ENCODE measurements at places on chromosomes 12 and 14.

DNA sequence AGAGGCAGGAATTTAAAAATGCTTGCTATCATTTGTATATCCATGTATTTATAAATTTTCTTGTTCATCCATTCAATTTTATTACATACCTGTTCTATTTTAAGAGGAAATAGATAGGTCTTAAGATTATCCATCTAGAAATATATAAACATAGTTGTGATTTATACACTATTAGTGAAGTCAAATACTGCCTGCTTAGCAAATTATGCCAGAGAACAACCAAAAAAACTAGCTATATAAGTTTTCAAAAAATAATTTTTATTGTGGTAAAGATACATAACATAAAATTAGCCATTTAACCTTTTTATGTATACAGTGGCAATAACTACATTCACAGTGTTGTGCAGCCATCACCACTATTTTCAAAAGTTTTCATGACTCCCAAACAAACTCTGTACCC lies 237.3 kb downstream of the NPAS3 start:
- no peak for DNase-seq

DNA sequence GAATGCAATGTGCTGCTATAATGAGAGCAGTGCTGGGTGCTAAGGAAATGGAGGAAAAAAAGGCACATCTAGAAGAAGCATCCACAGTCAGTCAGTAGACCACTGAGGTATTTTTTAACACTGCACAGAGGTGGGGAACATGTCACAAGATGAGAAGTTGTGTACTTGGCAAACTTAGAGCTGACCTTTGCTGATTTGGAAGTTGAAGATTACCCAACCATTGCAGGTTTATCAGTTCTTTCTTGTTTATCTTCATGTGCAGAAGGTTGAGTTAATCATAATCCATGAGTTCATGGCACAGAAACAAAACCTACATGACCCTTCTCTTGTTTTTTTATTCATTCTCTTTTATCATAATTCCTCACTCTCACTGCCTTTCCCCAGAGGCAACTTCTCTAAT lies 3.2 kb upstream of the PAH start:
- no peak for DNase-seq

DNA sequence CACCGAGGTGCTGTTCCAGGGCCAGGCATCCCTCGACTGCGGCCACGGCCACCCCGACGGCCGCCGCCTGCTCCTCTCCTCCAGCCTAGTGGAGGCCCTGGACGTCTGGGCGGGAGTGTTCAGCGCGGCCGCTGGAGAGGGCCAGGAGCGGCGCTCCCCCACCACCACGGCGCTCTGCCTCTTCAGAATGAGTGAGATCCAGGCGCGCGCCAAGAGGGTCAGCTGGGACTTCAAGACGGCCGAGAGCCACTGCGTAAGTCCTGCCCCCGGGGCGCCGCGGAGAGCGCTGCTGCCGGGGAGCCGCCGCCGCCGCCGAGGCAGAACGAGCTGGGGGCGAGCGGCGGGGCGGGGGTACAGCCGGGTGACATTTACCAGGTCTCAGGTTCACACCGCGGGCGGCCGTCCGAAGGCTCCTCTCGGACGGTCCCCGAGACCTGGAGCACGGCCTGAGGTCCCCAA lies 1.4 kb downstream of the PLXNC1 start:
- no peak for DNase-seq

- no peak for DNase-seq
These were observed 40.6 kb upstream of the AEBP2 start for GRCh38 chr12:19398376-19399363.

DNA sequence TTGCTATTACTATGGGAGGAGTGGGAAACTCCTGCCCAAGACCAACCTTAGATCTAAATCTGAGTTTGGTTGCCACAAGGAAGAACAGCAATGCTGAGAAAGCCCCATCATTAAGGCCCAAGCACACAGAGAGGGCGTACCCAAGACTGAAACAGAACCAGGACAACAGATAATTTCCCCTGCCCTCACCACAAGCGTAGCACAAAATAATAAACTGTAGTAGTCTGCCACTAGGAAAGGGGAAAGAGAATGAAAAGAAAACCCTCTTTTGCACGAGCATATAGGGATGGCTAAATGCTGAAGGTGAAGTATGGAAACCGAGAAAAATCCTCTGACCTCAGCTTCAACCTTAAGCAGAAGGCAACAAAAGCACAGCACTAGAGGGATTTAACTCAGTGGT lies 76.5 kb upstream of the DHRS4 start:
- DNase-seq = no peak

DNA sequence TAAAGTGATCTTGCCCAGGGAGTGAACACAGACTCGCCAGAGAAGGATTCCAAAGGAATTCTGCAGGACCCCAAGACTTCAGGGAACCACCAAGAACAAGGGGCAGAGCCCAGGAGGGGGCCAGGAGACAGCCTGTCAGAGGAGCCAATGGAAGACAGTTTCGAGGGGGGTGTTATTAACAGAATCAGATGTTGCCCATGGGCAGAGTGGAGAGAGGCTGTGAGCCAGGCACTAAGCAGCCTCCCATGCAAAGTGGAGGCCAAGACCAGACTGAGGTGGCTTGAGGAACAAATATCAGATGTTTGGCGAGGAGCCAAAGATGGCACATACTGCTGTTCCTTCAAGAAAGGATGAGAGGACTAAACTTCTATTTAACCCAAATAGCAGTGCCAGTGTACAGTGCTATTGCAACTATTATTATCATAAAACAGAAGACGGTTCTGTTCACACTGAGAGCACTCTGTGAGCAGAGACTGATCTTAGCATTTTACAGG lies 12.6 kb downstream of the APPL2 start:
- no peak for DNase-seq

DNA sequence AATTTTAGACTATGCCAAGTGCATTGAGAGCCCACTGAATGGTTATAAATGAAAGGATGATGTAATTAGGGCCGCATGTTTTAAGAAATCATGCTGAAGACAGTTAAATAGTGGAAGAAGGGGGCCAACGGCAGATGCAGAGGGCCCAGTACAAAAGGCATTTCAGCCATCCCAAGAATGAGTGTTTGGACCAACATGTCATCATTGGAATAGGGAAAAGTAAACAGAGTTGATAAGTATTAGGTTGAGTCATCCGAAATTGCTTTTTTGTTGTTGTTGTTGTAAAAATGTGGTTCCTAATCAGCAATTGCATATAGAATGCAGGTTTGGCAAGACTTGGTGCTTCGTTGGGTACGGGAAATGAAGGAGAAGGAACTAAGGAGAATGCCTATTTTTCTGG lies 29.5 kb downstream of the BMP4 start:
- no peak for DNase-seq

GRCh38 chr14:99471731-99472130 lies 8.9 kb downstream of the SETD3 start:
- DNase-seq = no peak

GRCh38 chr14:56482310-56482911 lies 97.2 kb upstream of the TMEM260 start:
- no peak for DNase-seq

DNA sequence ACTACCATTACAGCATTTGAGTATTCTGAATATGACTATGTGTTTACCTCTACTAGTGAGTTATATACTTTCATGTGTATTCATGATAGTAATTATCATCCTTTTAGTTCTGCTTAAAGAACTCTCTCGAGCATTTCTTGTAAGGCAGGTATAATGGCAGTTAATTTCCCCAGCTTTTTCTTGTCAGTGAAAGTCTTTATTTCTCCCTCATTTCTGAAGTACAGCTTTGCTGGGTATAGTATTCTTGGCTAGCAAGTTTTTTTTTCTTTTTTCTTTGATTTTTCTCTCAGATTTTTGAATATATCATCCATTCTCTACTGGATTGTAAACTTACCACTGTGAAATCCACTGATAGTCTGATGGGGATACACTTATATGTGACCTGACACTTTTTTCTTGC lies 165.9 kb upstream of the ARHGAP5 start:
- no peak for DNase-seq

DNA sequence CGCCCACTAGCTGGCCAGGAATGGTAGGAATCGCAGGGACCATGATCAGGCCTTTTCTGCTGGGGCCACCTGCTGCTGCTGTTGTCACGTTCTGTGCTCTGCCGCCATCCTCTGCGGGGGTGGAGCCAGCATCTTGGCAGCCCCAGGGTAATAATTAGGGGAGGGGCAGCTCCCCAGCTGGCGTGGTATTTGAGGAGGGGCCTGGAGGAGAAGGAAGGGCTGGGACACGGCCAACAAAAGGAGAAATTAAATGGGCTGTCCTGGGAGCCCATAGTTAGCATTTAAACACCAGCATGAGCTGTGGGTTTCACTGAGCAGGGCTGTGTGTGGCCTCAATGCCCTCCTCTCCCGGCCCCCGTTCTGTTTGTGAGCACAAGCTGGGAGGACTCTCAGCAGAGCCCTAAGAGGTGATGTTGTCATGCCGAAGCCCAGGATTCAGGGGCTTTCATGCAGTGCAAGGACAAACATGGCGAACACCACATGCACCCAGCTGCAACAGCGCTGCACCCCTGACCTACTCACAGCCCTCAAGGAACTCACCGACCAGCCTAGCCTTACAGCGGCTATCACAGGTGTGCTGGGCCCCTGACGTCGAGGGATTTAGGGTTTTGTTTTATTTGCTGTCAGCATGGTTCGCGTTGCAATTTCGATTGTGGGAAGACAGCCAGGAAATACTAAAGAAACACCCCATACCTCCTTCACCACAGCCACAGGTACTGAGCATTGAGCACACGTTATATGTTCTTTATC lies 324.3 kb downstream of the CACNA1C start:
- peak; percentile 86 for DNase-seq

GRCh38 chr12:67720351-67720856 lies 71.9 kb downstream of the DYRK2 start:
- no peak for DNase-seq

DNA sequence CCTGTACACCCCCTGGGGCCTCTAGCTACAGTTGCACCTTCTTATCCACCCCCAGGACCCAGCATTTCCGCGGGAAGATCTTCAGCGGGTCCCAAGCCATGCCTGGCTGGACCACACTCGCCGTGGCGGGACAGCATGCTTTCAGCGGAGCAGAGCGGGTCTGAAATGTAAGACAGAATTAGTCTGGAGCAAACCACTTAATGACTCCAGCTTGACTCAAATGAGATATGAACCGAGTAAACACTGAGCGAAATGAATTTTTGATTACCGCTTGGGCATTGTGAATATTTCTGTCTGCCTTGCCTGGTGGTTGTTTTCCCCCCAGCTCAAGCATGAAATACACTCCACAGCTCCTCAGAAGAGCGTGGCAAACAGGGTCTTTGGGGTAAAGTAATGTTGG lies 60.8 kb downstream of the SLC24A4 start:
- no peak for DNase-seq

- no peak for DNase-seq
These were observed 45.0 kb upstream of the ASPG start for GRCh38 chr14:104040539-104040938.

DNA sequence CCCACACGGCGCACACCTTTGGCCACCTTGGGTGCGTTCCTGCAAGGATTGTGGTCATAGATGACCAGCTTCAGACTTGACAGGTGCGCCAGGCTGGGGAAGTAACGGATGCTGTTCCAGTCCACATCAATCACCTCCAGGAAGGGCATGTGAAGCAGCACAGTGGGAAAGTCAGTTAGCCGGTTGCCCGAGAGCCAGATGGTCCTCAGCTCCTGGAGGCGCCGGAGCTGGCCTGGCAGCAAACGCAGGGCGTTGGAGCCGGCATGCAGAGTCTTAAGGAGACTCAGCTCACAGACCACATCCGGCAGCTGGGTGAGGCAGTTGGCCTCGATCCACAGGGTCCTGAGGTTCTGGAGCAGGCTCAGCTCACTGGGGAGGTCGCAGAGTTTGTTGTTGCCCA lies 581 bp downstream of the LRRC10 start:
- DNase-seq = no peak
